Cerebellar cortex (tissue), 1 donor: ENCODE measurements at places on chromosomes 1 and 21.

- DNase-seq = peak; percentile 52
These were observed 143.0 kb downstream of the DNM3 start for GRCh38 chr1:171984262-171984661.

GRCh38 chr1:209858561-209859103, 30.9 kb downstream of the UTP25 start:
- DNase-seq = no peak

GRCh38 chr1:186620566-186621350, 59.5 kb downstream of the PTGS2 start:
- no peak for DNase-seq

DNA sequence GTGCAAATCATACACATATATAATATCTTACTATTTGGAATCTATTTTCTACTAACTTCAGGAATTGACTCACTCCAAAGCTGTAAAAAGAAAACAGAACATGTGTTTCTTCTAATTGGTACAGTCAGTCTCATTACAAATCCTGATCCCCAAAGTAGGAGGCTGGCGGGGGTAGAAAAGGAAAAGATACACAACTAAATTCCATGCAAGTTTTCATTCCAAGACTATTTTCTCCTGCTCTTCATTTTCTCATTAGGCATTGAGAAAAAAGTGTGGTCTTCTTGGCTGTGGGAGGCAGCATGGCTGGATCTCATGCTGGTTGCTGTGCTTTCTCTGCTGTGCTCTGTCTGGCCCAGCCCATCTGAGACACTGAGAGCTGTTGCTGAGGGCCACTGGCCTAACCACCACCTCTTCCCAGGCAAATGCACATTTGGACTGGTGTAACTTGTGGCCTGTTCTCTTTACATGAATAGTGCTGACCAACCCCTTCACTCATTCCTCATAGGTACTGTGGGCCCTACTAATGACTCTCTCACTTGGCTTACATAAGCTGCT, 1107.5 kb upstream of the B3GALT2 start:
- DNase-seq = no peak

DNA sequence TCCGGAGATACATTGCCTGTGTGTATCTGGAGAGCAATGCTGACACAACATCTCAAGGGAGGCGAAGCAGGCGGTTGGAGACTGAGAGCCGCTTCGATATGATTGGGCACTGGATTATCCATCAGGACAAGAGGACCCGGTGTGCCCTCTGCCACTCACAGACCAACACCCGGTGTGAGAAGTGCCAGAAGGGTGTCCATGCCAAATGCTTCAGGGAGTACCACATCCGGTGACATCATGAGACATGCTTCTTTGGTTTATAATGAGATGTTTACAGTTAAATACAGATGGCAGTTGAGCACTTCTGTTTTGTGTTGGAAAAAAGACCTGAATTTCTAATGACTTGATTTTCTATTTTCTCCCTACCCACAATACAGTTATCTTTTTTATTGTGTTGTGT, 12.1 kb downstream of the PGBD2 start:
- DNase-seq = no peak

DNA sequence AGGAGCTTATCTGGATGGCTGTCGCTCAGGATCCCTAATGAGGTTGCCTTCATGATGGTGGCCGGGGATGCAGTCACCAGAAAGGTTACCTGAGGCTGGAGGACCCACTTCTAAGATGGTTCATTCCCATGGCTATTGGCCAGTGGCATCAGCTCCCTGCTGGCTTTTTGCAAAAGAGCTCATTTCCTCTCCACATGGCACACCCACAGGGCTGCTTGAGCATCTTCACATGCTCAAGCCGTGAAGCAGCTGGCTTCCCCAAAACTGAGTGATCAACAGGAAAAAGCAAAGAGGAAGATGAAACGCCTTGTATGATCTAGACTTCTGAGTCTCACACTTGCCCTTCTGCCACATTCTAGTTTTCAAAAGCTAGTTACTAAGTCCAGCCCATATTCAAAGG, 124.6 kb upstream of the CXADR start:
- peak; percentile 13 for DNase-seq

DNA sequence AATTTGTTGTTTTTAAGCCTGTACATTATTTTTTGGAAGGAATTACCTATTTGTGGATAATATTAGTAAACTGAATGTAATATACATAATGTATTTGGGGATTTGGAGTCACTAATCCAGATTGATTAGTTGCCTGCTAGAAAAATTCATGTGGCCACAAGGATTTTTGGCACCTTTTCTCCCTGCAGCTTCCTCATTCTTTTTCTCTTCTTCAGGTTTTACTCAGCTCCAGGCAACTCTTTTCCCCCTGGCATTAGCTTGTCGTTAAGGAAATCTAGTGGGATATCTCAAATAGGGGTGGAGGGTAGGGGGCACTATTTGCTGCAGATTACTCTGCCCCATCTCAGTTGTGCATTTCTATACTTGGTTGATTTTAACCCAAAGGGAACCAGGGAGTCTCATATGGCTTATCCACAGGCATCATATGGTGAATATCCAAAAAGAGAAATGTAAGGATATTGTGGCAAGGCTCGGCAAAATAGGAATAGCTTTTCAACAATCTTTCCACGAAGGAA, 203.1 kb downstream of the NFIA start:
- peak; percentile 37 for DNase-seq

DNA sequence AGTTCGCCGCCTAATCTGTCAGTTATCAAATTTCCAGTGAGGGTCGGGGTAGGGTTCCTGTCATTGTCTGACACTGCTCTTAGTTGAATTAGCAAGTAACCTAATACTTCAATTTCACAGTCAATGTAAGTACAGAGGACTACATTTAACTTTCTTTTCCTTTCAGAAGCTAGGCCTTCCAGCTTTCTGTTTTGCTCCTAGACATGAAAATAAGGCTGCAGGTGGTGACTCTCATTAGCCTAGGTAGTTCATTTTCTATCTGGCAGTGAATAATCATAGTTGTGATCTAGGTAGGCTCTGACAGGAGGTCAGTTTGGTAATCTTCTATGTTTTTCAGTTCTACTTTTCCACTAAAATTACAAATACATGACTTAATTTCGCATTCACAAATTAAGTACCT, 783.1 kb downstream of the MRPL39 start:
- no peak for DNase-seq

GRCh38 chr1:186497651-186498050, 36.7 kb upstream of the PDC start:
- DNase-seq = no peak

GRCh38 chr1:67583462-67583950, 101.5 kb upstream of the GADD45A start:
- DNase-seq = no peak

- peak; percentile 57 for DNase-seq
These were observed 4.2 kb upstream of the CCT8 start for GRCh38 chr21:29077651-29078090.

- DNase-seq = no peak
These were observed 131.7 kb downstream of the BRINP2 start for GRCh38 chr1:177302357-177303044.

GRCh38 chr21:16308269-16308668, 578.5 kb downstream of the USP25 start:
- peak; percentile 25 for DNase-seq

- no peak for DNase-seq
These were observed 16.6 kb upstream of the GSTM4 start for GRCh38 chr1:109639063-109639840.

- DNase-seq = no peak
These were observed 60.7 kb upstream of the TEKT2 start for GRCh38 chr1:36023098-36023769.

- no peak for DNase-seq
These were observed 53.2 kb downstream of the SPSB1 start for GRCh38 chr1:9345922-9346321.

- DNase-seq = no peak
These were observed 80.3 kb downstream of the RGL1 start for GRCh38 chr1:183885142-183885735.

DNA sequence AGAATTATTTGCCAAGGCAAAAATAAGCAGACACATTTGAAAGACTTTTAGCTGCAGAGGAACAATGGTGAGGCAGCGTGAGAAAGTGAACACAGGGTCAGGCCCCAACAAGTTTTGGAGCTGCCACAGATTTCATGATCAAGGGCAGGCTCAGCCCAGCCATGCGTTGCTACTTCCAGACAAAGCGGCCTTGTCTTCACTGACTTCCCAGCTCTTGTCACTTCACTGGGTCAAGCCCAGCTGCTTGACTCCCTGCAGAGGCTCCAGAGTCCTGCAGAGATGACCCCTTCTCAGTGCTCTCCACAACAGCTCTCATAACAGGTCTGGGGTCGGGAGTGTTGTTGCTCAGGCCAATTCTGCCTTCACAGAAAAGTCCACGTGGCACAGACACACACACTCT, 35.8 kb downstream of the HHAT start:
- no peak for DNase-seq

DNA sequence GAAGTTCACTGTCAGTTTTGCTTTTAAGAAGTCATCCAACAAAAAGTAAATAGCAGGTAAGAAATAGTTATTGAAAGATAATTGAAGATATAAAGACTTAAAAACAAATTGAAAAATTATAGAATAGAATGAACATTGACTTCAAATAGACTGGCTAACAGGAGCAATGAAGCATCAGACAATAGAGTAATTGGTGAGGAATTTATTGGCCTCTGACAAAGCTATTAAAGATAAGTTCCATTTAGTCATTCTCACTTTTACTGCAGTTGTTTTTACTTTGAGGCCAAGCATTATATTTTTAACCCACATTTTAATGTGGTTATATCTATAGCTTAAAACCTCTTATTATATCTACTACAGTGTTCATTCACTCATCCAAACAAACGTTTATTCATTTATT, 228.8 kb upstream of the ADGRL2 start:
- no peak for DNase-seq

DNA sequence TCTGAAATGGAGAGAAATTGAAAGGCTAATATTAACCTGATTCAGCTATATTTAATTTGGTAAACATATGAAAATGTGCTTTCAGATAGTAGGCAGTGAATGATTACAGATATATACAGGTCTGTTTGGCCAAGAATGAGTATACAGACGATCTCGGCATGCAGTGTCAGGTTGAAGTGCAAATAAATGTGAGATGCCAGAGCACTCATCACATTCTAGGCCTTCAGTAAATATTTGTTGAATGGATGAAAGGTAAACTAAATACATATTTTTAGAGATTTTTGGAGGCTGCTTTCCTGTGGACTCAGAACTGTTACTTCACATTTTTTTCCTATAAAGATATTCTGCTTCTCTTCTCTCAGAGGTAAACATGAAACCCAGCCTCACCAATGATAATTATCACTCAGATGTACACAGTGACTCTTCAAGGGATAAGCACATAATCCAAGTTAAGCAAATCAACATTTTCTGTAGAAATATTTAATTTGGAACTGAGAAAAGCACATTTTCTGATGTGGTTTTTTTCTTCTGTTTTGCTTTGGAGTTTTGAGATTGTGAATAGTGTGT, 702.9 kb downstream of the BRINP3 start:
- DNase-seq = no peak

GRCh38 chr1:219372916-219373615, 199.4 kb downstream of the LYPLAL1 start:
- DNase-seq = no peak

DNA sequence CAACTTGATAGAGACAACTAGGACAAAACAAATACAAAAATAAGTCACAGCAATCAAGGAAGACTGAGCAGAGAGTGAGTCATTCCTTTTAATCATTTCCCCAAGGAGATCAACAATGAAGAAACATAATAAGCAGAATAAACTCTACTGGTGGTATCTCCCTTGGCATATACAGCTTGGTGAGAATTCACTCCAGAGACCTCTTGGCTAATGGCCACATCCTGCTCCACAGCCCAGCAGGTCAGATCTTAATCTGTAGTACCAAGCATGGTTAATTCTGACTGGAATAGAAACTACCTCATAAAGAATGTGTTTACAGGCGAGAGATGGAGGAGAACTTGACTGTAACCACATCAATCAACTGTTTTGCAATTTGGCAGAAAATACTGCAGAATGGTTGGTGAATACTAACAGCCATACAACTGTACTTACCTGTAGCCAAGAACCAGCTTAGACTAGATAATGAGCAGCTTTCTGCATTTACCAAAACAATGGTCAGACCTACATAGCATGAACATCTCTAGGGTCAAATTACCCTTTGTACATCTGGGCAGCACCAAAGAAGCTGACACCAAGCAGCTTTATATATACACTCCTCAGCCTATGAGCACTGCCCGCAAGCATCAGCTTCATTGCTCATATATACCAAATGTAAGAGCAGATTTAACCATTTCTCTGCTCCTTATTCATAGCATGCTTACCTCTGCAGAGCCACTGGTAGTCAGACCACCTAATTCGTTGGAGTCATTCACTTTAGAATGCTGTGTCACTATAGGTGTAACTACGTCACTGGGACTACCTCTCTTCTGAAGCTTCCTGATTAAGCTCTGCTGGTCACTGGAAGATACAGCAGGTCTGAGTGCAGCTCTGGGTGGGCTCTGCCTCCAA, 51.0 kb downstream of the KIAA0319L start:
- peak; percentile 55 for DNase-seq

DNA sequence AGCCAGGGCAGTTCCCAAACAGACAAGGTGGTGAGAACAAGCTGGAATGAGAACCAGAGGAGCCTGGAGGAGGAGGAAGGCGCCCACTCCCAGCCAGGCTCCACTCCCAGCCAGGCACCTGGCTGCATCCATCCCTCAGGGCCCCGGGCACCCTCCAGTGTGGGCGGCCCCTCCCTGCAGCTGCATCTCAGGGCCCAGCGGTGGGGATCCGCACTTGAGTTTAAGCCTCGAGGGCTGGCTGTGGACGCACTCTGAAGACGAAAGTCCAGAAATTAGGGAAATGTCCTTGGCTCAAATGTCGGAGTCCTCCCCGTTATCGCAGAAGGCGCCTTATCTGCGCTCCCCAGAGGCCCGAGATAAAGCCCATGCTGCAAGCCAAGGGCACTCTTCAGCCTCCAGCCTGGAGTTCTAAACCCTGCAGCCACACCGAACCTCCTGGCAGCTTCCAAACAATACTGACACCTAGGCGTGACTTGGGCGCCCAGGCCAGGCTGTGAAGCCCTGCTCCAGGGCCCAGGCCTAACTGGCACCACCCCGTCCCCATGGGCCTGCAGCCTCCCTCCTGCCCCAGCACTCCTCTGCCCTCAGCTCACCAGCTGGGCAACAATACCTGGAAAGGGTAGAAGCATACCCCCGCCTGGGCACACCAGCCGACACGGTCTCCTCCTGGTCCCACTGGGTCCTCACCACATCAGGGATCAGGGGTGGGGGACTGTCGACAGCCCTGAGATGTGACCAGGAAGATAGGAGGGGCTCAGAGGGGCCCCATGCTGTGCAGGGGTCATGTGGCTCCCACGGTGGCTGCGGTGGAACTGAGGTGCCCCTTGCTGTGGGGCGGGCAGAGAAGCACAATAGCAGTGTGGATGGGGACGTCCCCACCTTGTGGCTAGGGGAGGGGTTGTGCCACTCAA, 184.8 kb upstream of the VAMP3 start:
- DNase-seq = no peak

DNA sequence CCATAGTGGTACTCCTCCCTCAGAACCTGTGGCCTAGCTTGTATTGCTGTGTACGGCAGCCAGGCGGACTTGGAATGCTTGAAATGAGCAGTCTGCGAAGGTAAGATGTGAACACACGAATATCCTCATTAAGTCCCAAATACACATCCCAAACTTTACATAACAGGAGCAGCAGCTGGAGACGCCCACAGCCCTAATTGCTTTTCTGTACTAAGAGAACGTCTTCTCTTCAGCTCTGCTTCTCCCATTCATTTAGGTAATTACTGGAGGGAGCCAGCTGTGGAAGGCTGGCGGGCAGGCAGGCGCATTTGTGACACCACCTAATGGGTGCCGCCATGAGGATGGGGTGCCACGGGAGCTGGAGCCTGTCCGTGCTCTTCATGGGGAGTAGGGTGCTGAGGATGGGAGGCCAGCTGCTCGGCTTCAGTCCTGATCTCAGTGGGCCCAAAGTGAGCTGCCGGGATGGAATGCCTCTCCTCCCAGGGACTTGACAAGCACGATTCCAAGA, 66.6 kb upstream of the POU3F1 start:
- no peak for DNase-seq
